ENCODE measurements at places on chromosomes 5 and 9. TPM values are rescaled to one million over a fixed set of nuclear protein-coding genes. Genes with fewer than 3 reads are reported as not detected.

HCN1 gene
- 18.0 TPM for total RNA-seq

DNA sequence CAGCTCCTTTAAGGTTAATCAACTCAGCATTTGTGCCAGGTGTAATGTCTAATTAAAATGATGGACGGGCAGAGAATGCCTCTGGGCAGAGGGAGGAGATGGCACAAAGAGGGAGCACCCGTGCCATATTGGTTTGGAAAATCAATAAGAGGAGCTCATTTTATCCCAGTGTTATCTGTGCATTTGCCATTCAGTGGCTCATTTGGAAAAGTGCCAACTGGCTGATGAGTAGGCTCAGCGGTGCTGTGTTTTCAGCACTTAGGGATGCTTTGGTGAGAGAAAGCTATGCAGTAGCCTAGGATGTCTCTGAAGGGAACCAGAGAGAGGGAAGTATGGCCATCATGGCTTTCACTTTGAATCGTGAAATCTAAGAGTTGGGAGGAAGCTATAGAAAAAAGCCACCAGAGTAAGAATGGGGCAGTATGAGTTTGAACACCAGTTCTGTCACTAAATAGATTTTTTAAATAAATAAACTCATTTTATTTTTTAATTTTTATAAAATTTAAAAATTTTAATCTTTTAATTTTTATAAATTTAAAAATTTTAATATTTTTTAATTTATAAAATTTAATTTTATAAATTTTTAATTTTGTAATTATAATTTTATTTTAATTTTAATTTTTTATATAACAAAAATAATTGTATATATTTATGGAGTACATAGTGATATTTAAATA, 472.8 kb downstream of the BRINP1 start:
- no peak for DNase-seq

GRCh38 chr9:138097501-138097991, 220.0 kb downstream of the CACNA1B start:
- DNase-seq: no peak

DNA sequence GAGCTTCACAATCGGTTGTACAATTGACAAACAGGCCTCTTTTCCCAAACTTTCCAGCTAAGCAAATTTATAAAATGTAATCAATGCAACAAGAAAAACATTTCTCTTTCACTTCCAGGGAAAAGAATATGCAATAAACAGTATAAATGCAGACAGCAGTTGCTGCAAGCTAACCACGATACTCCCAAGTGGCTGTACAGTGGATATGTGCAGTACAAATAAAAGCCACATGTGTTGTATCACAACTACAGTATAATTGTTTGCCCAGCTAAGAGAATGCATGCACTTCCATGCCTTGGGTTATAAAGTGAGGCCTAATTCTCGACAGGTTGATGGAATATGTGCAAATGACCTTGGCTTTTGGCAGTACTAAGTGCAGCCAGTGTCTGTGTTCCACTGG, 16.7 kb upstream of the PDCL start:
- no peak for DNase-seq

- DNase-seq: no peak
Observed at GRCh38 chr9:134568116-134568515, 73.5 kb upstream of the COL5A1 start.

DNA sequence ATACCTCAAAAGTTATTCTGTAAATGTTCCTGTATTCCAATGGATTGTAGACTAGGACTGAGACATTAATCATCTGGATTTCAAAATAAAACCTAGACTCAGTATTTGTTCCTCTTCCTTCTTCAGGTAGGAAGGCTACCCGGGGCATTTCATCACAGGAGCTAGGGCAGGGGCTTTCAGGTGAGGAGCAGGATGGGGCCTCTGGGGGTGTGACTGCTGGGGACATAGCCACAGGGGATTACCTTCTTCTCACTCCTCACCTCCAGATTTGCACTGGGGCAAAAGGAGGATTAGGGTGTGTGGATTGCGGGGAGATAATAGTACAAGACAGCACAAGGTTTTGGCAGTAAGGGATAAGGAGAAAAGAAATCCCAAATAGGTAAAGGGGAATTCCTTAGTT, 37.9 kb upstream of the SRP19 start:
- DNase-seq: no peak

DNA sequence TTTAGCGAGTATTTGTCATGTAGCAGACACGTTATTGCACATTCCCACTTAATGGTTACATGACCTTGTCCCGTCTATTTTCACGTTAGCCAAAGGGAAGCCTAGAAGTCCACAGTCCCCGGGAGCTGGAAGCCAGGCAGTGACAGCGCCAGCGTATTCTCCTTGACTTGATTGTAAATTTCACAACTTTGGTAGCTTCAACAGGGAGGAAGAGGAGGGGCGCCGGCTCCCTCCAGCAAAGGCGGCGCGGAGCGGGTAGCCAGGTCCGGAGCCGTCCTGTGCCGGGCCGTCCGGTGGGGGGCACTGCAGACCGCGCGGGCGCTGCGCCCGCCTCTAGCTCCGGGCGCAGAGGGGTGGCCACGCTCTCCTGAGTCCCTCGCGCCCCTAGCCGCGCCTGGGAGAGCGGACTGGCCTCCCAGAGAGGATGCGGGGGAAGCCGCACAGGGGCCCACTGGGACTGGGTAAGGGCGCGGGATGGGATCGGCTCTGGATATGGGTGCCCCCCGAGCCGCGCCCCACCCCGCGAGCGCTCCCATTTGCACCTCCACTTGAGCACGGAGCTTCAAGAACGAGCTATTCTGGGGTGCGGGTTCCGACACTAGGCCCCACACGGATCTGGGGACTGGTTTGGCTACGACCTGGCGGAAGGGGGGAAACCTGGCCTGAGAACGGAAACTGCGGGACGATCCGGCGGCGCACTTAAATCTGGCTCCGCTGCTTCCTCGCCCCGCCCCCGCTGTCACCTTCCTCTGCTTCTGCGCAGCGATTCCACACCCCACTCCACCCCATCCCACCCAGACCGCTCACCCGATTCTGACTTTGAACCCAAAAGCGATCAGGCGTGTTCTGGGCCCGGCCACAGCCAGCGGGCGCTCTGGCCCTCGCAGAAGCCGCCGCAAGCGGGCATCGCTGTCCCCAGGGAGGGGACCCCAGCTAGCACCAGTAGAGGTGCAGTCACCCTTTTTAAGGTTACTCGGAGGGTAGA, 23.8 kb downstream of the KLF4 start:
- DNase-seq: peak; percentile 68

DBH gene
- not detected for total RNA-seq

FAM78A gene
- 3.9 TPM for total RNA-seq

DNA sequence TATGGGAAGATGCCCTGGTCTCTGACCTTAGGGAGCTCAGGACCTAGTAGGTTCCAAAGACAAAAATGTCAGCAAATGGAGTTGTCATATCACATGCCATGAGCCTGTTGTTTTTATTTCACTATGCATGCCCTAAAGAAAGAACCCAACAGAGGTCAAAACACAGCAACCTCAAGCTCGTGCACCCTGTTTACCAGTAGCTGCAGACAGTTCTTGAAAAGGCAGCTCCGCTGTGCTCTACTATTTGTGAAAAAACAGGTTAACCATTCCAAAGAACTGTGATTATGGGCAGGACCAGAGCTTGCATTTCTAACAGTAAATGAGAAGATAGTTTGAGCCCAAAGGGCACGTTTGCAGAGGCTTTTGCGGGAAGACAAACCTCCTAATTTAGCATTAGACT, 22.8 kb downstream of the ITK start:
- no peak for DNase-seq

PCDHA6 gene
- total RNA-seq: 1.3 TPM

GRCh38 chr5:68954618-68954910, 139.2 kb upstream of the SLC30A5 start:
- DNase-seq: no peak

CDC23 gene
- 13.1 TPM for total RNA-seq

GPR151 gene
- total RNA-seq: not detected

SHLD3 gene
- 2.1 TPM for total RNA-seq

DNA sequence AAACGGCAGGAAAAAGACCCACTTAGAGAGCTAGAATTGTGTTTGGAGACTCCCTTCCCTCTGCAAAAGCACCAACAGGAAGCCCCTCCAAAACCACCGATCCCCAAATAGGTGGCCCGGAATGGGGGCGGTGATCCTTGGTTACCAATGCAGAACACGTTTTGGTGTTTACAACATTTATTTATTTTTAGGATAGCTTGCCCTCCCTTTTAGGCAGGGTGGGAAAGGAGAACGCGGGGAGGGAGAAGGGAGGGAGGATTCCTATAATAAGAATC, 579 bp upstream of the NTRK2 start:
- no peak for DNase-seq

DNA sequence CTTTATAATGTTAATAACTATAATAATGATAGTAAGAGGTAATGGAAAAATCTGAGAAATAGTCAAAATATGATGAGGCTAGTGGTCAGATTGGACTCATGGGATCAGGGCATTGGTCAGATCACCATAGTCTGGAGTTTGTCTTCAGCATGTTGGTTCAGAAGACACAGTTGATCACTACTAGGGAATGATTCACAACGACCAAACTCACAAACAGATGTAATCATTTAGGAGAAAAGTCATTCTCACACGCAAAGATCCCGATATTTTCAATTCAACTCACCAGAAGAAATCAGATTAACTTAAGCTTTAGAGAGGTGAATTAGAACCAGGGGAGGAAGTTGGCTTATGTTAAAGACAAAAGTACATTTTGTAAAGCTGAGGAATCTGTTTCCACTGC, 131.8 kb downstream of the LURAP1L start:
- no peak for DNase-seq

CATSPER3 gene
- not detected for total RNA-seq

GRCh38 chr5:107092695-107093094, 578.0 kb downstream of the EFNA5 start:
- no peak for DNase-seq

DNA sequence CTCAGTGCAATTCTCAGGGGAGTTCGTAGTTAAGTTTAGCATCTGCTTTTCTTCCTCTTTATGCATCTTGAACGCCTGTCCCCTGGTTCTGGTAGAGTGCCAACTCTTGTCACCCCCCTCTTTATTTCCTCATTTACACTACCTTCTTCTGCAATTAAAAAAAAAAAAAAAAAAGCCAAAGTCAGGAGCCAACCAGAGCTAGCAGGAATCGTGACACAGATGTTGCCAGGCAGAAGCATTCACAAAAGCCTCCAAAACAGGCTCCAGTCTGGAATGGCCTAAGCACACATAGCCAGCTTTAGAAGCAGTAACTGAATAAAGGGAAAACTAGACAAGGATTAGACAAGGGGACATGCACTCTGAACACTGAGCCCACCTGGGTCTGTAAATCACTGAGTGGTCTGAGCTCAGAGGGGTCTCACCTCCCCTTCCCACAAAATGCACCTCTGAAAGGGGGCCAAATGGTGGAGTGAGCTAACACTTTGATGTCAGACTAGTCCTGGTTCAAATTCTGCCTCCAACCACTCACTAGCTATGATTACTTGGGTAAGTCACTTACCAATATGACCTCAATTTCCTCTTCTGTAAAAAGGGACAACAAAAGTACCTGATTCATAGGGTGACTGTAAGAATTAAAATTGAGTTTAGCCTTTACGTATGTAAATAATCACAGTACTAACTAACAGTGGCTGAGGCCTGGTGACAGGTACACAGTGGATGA, 2.0 kb downstream of the CD74 start:
- peak; percentile 74 for DNase-seq

ABCA1 gene
- total RNA-seq: 82.0 TPM

DNA sequence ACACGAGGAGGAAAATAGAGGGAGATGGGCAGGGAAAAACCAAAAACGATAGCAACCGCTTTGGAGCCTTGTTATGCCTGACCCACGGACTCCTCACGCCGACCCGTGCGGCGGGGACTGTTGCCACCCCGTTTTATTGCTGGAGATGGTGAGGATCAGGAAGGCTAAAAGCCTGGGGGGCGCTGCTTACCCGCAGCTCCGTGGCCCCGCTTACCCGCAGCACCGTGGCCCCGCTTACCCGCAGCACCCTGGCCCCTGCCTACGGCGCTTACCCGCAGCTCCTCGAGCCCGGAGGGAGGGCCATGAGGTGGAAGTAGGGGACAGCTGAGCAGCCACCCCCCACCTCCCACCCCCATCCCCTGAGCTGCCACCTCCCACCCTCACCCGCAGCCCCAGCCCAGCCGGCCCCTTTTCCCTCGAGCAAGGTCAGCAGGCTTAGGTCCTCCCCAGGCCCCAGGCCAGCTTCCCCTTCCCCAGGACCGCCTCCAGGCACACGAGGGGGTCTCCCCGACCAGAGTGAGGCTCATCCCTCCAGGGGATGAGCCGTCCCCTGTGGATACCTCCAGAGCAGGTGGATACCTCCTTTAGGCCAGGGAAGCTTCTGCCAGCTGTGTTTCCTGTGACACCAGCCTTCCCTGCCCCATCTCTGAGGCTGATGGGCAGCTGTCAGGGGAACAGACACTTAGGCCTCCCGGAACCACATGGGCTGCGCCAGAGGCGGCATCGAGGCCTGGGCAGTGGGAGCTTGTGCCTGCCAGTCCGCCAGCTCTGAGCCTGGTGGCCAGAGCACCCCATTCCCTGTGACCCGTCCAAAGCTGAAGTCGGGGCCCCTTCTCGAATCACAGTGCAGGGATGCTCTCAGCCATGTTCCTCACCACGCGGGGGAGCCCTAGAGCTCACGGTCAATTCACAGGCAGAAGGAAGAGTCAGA, 92.3 kb downstream of the LMX1B start:
- peak; percentile 40 for DNase-seq

- DNase-seq: no peak
Observed at GRCh38 chr9:29806937-29807618, 2233.8 kb upstream of the C9orf72 start.

GLRA1 gene
- not detected for total RNA-seq

GRIN3A gene
- total RNA-seq: not detected

- DNase-seq: no peak
Observed at GRCh38 chr9:117839862-117840261, 135.7 kb downstream of the TLR4 start.

AGXT2 gene
- not detected for total RNA-seq

- no peak for DNase-seq
Observed at GRCh38 chr5:100827481-100827889, 75.6 kb downstream of the ST8SIA4 start.

GRCh38 chr5:139019880-139020279, 144.7 kb upstream of the LRRTM2 start:
- DNase-seq: no peak

PCDHB11 gene
- 7.8 TPM for total RNA-seq

NKD2 gene
- not detected for total RNA-seq

Measured in tibial nerve (tissue), 4 donors.